ENCODE measurements at places on chromosomes 4 and X. TPM values are rescaled to one million over a fixed set of nuclear protein-coding genes. Genes with fewer than 3 reads are reported as not detected.
A peak's percentile ranks its signal among the peaks of the same experiment; 100 is the strongest.

DNA sequence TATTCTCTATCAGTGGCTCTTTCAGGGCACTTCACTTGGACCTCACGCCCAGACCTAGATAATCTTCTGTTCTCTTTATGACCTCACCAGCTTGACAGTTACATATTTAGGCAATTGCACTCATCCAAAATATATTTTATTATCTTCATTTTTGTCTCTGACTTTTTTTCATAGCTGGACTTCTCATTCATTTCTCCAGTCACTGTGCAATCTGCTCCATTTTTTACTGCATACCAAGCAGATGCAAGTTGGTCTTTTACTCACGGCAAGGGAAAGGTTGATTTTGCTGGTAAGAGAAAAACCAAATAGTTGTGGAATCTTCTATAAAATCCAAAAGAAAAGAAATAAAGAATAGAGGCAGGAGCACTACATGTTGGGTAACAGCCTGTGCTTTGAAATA lies 31.7 kb downstream of the MAD2L1 start:
- DNase-seq: peak; percentile 29

Gene CXorf49B
- not detected for total RNA-seq

GRCh38 chr4:158181906-158182305 lies 9.1 kb upstream of the GASK1B start:
- no peak for DNase-seq

GRCh38 chr4:5952286-5952974 lies 59.5 kb upstream of the CRMP1 start:
- no peak for DNase-seq

Gene C4orf46
- 14.2 TPM for total RNA-seq

DNA sequence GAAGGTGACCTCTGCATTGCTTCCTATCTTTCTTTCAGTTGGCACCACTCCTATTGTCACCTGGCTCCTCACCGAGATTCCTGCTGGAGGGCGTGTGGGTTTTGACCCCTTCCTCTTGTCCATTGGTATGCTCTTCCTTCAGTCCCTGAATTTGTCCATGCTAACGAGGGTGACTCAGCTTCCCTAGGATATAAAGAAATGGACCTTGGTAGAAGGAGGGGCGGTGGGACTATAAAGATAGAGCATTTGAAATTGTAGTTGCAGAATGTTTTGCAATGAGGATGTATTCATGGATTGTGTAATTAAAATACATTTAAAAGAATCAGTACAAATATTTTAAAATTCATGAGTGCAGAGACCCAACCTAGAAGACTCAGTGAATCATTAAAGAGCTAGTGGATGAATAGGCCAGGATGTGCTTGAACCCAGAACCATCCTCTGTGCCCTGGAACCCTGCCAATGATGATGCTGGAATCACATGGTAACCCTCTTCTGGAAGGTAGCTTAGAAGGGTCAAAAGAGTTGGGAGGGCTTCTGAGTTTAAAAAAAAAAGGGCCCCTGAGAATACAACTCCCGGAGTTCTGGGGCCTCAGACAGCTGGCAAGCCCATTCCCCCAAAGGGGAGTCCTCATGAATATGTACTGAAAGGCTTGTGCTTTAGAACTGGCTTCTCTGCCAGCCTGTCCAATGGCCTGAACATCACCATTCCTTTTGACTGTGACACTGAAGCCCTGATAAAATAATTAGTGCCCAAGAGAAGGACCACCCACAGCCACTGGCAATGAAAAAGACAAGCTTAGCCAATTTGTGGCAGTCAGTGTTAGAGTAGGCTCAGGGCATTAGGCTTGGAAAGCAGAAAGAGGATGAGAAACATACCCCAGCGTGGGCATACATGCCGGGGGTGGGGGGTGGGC lies 8.0 kb downstream of the XPNPEP2 start:
- DNase-seq: no peak

GRCh38 chr4:48504352-48504751 lies 14.3 kb downstream of the ZAR1 start:
- DNase-seq: no peak

Gene XKRX
- total RNA-seq: 0.90 TPM

GRCh38 chrX:37662181-37662580 lies 23.4 kb upstream of the XK start:
- DNase-seq: no peak

- DNase-seq: peak; percentile 38
These were observed 82.6 kb downstream of the PCDH7 start for GRCh38 chr4:30802622-30803323.

Gene PRR32
- total RNA-seq: not detected

DNA sequence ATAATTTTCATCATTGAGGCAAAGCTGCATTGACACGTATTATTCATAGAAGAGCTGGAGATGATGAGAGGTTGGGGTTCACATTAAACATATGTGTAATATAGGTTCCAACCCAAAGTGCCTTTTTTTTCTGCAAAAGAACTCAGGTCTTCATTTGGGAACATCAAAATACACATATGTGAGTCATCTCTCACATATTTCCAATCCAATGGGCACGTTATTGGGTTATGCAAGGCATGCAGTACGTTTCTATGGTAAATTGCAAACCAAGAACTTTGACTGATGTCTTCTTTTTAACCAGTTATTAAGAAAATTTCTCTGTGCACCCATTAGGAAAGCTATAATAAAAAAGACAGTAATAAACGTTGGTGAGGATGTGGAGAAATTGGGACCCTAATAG lies 150.3 kb upstream of the FAM9B start:
- no peak for DNase-seq

Data from IMR-90 (cell line).